ENCODE measurements at places on chromosomes 7 and 10.

DNA sequence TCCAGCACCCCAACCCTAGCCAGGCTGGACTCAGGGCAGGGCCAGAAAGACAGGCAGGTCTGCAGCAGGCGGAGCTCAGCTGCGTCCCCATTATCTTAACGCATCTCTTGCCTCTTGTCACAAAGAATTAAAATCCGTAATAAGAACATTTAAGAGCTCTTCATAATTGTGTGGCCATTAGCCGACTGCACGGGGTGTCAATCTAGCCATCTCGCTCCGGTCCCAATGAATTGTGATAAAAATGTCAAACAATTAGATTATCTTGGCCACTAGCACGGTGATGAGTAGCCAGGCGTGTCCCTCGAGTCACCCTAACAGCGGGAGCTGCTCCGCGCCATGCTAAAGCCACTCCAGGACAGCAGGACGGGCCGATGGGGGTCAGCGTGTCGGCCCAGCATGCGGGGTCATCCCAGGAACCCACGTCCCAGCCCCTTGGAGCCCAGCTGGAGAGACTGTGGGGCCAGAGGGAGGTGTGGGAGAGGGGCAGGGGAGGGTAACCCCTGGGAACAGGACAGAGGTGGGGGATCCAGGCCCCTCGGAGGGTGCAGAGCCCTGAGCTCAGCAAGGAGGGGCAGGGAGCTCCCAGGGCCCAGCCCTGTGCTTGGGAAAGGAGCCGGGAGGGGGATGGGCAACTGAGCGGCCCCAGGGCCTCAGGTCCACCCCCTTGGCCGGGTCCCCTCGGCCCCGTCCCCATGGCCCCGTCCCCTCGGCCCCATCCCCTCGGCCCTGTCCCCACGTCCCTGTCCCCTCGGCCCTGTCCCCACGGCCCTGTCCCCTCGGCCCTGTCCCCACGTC, 17.7 kb upstream of the NKX6-2 start:
- no peak for DNase-seq

- no peak for DNase-seq
Measured at GRCh38 chr7:106285855-106286492, 1.2 kb upstream of the NAMPT start.

GRCh38 chr7:33669251-33669670, 236.1 kb upstream of the BMPER start:
- DNase-seq = no peak

- DNase-seq = no peak
Measured at GRCh38 chr7:130489140-130489983, 2.5 kb upstream of the MEST start.

DNA sequence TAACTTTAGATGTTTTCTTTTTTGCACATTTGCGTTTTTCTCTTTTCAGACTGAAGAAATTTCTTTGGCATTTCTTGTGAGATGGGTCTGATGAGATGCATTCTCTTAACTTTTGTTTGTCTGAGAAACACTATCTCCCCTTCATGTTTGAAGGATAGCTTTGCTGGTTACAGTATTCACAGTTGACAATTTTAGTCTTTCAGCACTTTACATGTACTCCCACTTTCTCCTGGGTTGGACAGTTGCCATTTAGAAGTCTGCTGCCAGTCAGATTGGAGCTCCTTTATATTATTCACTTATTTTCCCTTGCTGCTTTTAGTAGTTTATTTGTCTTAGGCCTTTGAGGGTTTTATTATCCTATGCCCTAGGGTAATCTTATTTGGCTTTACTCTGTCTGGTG, 67.3 kb upstream of the VOPP1 start:
- no peak for DNase-seq
